ENCODE measurements at places on chromosomes 2 and 18.

GRCh38 chr2:40321016-40321623 lies 130.8 kb downstream of the SLC8A1 start:
- DNase-seq, result no peak

DNA sequence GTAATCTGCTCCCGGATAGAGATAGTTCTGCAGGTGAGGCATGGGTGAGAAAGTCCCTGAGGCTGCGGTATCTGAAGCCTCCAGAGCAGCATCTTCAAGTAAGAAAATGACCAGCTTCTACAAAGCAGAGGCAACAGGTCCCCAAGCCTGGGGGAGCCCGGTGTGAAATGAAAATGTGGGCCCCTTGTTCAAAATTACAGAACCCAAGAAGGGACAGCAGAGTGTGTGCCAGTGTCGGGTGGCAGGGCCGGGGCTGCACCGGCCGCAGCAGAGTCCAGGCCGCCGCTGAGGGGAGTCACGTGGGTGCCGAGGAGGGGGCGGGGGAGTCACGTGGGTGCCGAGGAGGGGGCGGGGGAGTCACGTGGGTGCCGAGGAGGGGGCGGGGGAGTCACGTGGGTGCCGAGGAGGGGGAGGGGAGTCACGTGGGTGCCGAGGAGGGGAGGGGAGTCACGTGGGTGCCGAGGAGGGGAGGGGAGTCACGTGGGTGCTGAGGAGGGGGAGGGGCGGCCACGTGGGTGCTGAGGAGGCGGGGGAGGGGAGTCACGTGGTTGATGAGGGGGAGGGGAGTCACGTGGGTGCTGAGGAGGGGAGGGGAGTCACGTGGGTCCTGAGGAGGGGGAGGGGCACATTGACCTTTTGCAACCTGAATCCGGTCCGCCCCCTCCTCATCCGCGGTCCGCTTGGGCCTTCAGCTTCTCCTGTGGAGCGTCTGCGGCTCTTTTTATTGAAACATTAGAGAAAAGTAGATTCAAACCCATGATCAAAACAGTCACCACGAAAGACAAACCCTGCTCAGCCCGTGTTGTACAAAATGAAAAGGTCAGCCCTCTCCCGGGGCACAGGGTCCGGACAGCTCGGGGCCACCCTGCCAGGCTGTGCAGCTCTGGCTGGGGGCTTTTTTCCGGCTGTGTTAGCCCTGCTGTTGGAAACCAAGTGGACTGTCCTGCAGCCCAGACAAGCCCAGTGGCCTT lies 10.4 kb downstream of the COLEC11 start:
- DNase-seq, result peak; percentile 73

DNA sequence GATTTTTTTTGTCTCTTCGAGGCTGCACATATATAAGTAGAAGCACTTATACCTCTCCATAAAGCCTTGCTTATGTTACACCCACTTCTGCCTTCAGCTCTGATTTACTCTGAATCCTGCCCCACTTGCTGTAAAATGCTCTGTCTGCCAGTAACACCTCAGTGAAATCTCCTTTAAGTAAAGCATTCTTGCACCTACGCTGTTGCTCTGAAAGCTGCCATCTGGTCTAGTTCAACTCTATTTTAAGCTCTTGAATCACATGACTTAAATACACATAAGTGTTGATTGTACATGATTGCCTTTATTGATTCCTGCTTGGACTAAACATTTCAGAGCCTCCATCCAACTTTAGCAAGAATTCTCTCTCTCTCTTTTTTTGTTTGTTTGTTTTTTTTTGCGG lies 609.0 kb upstream of the CELF4 start:
- DNase-seq, result no peak

- no peak for DNase-seq
Measured at GRCh38 chr2:2586931-2587330, 255.9 kb upstream of the MYT1L start.

DNA sequence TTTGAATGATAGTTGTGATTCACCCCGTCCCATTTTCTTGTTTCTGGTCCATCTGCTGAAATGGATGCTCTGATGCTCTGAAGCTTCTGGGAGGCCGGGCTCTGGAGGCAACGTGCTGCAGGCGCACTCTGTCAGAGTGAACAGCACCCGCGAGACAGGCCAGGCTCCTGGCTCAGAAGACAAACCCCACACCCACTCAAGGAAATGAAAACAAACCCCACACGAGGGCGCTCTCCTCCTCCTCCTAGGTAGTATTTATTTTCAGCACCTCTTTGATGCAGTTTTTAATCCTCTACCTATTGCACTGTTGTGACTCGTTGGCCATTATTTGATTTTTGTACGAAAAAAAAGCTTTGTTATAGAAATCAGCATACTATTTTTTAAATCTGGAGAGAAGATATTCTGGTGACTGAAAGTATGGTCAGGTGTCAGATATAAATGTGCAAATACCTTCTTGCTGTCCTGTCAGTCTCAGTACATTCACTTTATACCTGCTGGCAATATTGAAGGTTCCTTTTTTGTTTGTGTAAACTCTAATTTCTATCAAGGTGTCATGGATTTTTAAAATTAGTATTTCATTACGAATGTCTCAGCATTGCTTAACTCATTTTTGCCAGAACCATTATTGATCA lies 10.3 kb upstream of the CHST10 start:
- DNase-seq, result peak; percentile 48
